Right hindlimb (tissue), 1 donor: ENCODE measurements at places on chromosomes 2 and 18.

DNA sequence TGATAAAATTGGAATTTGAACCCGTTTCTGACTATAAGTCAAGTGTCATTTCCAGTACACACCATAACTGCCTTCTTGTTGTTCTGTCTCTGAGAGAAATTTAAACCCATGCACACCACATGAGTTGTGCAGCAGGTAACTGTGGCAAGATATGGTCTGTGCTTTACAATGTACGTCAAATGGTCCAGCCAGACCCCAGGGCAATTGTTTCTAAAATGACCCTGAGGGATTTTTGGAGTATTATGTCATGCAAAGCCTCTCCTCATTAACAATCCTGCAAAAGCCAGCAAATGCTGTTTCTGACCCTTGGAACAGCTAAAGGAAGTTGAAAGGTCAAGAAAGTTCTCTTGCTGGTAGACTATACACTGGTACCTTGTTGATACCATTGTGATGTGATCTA is 47.7 kb upstream of the WIPF1 start:
- DNase-seq: no peak

DNA sequence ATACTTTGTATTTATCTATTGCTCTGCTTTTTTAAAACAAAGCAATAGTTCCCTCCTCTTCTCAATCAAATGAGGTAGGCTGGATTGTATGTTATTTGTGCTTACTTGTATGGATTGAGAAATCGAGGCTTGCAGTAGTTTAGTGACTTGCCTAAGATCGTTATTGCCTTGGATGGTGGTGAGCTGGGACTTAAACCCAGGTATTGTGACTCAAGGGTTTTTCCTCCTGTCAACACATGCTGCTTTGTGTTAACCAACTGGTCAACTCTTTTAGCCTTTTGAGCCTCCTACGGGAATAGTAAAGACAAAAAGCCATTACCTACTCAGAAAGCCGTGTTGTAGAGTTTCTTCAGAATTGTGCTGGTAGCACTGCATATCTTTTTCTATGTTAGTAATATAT is 95.2 kb upstream of the THUMPD2 start:
- no peak for DNase-seq

DNA sequence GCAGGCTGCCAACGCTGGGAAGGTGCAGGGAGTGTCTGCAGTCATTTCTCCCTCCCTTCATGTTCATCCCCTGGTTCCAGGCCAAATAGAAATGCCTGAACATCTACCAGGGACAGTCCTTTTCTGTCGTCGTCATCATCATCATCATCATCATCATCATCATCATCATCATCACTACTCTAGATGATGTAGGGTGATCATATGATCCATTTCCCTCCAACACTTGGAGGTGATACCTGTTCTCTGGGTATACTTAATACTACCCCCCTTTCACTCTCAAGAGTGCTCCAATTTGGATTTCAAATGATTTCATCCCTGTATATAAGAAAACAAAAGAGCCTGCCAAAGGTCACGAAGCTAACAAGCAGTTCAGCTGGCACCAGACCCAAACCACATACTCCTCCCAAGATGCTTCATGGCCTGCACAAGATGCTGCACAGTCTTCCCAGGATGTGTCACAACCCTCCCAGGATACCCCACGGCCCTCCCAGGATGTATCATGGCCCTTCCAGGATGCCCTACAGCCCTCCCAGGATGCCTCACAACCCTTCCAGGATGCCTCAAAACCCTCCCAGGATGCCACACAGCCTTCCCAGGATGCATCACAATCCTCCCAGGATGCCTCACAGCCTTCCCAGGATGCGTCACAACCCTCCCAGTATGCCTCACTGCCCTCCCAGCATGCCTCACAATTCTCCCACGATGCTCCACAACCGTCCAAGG is 257.9 kb downstream of the DYSF start:
- DNase-seq: no peak

DNA sequence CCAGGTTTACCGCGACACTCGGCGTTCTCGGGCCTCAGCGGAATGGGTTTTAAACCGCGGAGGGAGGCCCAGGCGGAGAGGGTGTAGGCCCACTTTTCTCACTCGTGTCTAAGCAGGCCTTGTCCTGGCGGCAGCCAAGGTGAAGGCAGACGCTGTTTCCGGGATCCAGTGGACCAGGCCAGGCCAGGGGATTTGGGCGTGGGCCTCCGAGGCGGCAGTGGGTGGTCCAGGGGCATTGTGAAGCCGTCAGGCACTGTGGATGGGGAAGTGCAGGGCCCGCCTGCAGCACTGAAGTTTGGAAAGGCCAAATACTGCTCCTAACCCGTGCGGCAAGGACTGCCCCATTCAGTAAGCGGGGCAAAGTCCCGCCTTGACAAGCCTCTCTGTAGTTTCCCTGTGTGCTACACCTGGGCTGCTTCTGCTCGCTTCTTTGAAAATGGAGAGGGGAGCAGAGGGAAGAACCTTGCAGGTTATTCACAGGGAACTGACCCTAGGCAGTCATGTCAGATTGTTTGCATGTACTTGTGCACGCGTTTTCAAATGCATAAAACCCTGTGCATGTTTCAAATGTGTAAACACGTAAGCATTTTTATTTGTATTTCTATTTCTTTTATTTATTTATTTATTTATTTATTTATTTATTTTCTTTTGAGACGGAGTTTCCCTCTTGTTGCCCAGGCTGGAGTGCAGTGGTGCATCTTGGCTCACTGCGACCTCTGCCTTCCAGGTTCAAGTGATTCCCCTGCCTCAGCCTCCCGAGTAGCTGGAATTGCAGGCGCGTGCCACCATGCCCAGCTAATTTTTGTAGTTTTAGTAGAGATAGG is 7.5 kb upstream of the DLX2 start:
- DNase-seq: peak; percentile 21

DNA sequence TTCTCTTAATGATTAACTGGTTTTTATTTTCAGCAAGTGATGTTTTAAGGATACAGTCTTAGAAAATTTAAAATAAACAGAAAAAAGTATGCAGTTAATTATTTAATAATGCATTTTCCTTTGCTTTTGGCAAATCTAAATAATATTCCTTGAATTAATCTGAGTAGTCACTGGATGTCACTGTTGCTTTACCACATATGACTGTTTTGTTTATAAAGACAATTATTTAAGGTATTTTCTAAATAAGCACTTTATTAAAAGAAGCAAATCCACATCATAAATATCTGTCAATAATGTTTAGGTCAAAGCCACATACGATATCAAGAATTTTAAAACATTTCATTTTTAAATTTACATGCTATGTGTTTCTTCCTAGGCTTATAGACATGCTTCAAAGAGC is 40.6 kb upstream of the TFPI start:
- no peak for DNase-seq

GRCh38 chr2:219245899-219246230 is 586 bp downstream of the STK16 start:
- no peak for DNase-seq

DNA sequence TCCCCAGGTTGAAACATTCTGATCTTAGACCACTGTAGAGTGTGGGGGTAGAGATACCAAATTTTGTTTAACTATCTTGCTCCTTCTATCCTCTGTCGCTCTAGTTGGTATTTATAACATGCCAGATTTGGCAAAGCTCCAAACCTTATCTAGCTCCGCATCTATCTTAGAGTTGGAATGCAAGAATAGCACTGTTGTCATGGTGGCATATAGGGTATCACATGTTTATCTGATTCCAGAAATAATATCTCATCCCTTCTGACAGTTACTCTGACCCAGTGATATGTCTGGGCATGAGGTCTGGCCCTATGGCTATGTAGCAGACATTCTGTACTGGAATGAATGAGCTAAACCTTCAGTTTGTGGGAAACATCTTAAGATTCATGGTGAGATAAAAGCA is 51.7 kb downstream of the CABYR start:
- DNase-seq: no peak

- no peak for DNase-seq
Measured at GRCh38 chr2:24307961-24308360, 52.4 kb downstream of the ITSN2 start.

GRCh38 chr2:218781691-218782527 is at the start of gene CYP27A1:
TSS of gene CYP27A1 (plus strand) at chr2:218782147. CDS start at chr2:218782183, 36 bp downstream.
- DNase-seq: peak; percentile 69

DNA sequence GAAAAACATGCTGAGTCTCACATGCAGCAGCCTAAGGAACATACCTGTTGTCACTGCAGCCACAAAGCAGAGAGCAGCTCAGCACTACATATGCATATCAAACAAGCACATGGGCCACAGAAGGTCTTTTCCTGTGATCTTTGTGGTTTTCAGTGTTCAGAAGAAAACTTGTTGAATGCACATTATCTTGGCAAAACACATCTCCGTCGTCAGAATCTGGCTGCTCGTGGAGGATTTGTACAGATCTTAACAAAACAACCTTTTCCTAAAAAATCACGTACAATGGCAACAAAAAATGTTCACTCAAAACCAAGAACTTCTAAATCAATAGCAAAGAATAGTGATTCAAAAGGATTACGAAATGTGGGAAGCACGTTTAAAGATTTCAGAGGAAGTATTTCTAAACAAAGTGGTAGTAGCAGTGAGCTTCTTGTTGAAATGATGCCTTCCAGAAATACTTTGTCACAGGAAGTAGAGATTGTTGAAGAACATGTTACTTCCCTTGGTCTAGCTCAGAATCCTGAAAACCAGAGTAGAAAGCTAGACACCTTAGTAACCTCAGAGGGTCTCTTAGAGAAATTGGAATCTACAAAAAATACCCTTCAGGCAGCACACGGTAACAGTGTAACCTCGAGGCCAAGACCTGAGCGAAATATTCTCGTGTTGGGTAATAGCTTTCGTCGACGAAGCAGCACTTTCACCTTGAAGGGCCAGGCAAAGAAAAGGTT is 34.1 kb downstream of the ZNF407 start:
- DNase-seq: no peak

DNA sequence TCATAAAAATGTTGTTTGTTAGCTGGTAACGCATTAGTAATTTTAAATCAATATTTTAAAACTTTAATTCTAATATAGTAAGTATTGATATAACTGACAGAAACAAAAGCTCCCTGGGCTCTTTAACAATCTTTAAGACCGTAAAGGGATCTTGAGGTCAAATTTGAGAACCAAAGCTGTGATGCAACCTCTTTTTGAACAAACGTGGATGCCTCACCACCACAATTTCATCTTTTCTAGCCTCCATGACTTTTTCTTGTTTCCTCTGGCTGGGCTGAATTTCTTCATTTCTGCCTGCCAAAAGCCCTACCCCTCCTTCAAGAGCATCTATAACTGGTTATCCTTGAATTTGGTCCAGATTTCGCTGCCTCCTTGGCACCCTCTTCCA is 563 bp upstream of the POLE4 start:
- no peak for DNase-seq

DNA sequence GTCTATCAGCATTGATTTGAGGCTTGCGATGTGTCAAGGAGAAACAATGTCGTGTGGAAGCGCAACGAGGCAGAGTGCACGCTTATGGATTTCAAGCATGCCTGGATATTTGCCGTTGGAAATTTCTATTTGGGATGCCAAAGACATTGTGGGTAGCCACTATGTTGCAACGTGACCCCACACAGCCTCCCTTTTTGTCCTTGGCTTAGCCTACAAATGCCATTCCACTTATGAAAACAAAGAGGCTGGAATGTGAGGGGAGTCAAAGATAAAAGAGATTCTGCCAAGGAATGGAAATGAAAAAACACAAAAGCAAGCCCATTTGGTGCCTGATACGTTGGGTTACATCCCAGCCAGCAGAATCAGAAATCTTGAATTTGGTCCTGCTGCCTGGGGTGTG is 721.2 kb downstream of the GALR1 start:
- DNase-seq: no peak

GRCh38 chr2:28650266-28650584 is 101.4 kb upstream of the PPP1CB start:
- no peak for DNase-seq

DNA sequence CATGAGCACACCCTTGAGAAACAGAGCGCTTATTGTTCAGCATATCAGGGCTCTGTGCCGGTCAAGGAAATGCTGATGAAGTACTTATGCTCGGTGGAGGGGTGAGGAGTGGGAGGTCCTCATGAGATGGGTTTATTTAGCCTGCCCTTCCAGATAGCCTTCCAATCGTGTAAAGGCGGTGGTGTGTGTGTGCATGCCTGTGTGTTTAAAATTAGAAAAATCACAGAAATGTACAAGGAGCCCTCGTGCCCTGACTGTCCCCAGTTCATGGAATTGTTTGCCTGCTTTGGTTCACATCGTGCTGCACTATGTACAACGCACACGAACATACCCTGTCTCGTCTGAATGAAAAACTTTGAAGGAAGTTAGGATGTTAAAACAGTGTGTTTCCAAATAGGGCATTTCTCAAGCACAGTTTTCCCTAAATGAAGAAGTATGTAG is 158.6 kb downstream of the AQP4 start:
- DNase-seq: no peak

- DNase-seq: no peak
Measured at GRCh38 chr18:59672235-59672711, 24.9 kb downstream of the CCBE1 start.

DNA sequence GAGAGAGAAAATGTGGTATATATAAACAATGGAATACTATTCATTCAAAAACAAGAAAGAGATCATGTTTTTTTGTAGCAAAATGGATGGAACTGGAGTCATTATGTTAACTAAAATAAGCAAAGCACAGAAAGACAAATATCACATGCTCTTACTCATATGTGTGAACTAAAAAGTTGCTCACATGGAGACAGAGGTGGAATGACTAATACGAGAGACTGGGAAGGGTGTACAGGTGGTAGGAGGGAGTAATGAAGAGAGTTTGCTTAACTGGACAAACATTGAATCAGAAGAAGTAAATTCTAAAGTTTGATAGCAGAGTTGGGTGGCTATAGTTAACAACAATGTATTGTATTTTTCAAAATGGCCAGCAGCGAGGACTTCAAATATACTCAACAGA is 1080.7 kb upstream of the CHAC2 start:
- no peak for DNase-seq

- no peak for DNase-seq
Measured at GRCh38 chr2:217966423-217967070, 36.2 kb downstream of the TNS1 start.

DNA sequence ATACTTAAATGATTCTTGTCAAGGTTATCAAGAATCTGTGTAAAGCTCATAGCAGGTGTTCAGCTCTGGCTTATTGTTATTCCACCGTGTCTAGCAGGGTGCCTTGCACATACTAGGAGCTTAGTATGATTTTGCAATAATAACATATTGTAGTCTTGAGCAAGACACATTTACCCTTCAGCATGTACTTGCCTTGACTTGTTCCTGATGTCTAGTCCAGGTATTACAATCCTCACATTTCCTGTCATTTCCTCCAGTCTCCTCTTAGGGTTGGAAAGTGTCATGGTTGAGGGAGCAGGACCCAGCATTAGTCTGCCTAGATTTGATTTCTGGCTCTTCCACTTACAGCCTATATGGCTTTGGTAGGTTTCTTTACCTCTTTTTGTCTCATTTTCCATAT is 246.1 kb downstream of the RAD51AP2 start:
- DNase-seq: no peak

- DNase-seq: no peak
Measured at GRCh38 chr2:25714740-25715139, 41.4 kb upstream of the DTNB start.

- no peak for DNase-seq
Measured at GRCh38 chr2:231727621-231728020, 19.3 kb downstream of the PTMA start.
